Erythroblast (primary cell): ENCODE measurements at places on chromosomes 1 and 21.

DNA sequence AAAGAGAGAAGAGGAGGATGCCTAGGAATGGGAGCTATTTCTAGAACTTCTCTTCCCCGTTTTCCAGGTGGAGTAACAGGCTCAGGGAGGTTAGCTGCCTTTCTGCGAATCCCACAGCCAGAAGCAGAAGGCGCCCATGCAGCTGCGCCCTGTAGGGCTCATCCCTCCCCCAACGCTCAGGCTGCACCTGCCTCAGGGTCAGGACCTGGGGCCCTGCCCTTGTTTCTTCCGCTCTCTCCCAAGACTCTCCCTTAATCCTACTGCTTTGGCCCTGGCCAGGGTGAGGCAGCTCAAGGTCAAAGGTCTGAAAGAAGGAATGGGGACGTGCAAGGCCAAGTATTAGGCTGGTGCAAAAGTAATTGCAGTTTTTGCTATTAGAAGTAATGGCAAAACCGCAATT is 30.5 kb upstream of the PADI2 start:
- DNase-seq, result no peak

DNA sequence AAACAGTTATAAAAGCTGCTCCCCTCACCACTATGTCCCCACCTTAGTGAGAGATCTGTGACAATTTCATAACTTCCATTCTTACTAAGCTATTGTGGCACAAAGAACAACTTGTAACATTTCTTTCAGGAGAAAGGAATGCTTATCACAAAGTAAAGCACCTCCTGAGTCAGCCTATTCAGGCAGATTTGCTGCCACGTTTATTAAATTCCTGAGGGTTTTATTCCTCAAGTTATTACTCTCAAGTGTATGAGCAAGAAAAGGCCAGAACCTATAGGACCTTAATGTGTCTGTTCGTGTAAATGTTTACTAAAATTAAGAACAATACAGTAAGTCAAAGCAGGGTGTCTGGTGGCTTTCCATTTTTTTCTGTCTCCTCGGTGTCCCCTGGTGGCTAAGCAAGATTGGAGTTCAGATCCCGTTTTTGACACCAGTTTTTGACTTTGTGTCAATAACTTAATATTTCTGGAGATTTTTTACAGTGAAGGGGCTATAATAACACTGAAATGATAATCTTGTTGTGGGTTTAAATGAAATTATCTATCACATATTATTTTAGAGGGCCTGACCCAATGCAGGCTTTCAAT is 1539.6 kb downstream of the BRINP3 start:
- no peak for DNase-seq

DNA sequence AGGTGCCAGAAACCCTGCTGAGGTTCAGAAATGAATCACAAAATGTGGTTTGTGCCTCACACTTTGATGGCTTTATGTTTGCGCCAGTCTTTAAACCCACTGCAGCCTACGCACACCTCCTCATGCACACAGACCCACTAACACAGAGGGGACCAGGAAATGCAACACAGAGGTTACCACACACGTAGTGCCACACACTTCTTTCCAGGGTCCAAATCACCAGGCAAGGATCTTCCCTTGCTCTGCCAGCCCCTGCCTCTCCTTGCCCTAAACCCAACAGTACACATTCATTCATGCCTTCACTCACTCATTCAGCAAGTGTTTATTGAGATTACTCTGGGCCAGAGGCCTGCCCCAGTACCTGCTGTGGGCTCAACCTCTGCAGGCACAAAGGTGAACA is 17.5 kb downstream of the MAB21L3 start:
- no peak for DNase-seq

GRCh38 chr1:235416662-235417049 is 49.4 kb downstream of the TBCE start:
- DNase-seq, result no peak

DNA sequence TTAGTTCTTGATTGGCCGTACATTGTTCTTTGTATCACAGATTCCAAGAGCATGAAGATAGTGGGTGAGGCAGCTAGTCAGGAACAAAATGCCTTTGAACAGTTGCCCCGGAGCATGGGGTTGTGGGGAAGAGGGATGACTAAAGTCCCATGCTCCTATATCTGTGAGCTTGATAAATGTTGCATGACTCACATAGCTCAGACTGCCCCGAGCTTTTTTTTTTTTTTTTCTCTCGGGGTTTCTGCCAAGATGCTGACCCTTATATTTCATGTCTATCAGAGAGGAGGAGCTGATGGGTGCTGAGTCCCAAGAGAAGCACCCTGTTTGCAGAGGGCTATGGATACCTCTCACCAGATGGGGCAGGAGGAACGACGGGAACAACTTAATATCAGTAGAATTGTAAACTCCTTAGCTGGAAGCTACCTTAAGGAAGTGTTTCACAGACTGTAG is 40.6 kb downstream of the SRRM1 start:
- DNase-seq, result no peak

DNA sequence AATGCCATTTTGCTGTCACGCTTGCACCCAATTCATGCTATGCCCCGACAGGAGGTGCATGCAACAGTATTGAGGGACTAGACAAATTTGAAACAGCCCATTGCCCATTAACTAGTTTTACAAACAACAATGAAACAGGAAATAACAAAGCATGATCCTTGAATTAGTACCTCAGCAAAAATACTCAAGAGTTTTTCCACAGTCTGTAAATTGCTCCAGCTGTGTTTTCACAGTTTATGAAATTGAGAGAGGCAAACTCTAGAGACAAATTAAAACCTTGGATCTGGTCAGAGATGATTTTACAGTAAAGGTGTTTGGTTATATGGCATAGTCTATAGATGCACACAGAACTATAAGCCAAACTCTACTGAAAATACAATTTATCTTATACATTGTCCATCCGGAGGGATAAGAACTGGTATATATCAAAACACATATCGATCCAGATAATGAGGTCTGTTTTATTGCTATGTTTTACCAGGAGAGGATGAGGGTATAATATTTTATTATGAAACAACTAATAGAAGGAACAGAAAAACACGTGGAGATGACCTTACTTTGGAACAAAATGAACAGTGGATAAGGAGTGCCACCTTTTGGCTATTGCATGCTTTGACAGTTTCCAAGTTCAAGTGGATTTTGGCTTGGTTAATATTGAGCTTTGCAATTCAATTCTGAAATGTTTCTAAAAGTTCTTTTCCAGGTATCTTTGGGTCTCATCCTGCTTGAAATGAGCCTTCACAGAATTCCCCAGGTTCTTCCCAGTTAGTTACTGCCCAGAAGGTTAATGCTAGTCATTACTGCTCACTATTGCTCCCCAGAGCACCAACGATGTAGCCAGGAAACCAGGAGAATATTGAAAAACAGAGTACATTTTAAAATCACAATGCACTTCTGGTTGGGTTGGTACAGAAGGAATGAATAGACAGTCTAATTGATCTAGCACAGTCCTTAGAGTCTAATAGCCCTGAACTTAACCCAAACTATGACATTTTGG is 45.7 kb downstream of the ZC3H11B start:
- peak; percentile 12 for DNase-seq

DNA sequence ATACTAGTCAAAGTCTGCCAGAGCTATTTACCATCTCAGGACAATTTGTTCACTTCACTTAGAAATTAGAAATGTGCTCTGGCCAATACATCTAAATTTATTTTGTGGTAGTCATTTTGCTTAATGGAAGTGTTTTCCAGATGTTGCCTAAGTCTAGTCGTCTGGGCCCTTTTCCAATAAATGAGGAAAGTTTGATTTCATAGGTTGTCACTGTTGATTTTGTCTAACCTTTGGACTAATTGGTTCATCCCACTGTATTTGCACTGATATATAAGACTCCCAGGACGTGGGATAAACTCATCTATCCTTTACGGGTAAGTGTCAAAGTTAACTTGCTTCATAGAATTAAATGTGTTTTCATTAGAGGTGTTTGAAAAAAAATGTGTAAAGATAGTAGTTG is 79.1 kb downstream of the TPR start:
- DNase-seq, result no peak

GRCh38 chr1:184747089-184747955 is 7.3 kb downstream of the EDEM3 start:
- DNase-seq, result no peak

GRCh38 chr1:160369087-160369486 is 2.2 kb downstream of the NHLH1 start:
- no peak for DNase-seq

DNA sequence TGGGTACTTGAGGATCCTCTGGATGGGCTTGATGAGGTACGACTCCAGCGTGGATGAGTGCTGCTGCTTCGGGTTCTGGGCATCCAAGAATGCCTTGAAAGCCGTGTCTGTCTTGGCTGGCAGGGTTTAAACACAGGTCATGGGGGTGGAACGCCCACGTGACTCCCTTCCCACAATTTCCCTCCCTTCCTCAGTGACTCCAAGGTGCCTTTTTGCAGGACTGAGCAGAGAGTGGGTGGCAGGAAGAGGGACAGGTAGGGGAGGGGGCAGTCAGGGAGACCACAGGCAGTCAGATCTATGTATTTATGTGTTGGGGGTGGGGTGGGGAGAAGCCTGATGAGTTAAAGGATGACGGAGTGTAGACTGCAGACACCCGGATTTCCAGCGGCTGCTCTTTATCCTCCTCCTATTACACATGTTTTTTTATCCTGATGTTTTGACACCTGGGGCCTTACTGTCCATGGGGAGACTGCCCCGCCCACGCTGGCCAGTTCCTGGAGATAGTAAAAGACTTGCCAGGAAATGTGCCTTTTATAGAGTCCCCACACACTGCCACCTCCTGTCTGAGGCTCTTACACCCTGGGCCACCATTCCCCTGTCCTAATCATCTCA is 103.2 kb upstream of the KRTAP19-8 start:
- DNase-seq, result no peak

DNA sequence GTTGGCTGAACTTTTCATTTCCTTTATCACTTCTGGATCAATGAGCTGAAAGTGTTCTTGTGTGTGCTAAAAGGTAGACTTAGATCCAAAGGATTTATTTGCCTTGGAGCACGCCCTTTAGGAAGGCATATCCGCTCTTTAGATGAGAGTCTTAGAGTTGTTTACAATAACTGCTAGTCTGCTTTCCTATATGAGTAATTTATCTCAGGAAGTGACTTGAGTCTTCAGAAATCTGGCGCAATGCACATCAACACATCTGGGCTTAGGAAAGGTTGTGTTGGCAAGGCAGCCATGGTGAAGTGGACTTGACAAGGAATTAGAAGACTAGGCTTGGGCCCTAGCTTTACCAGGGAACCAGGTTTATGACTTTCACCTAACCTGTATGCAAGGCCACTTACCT is 204.1 kb upstream of the PTGFR start:
- no peak for DNase-seq

- peak; percentile 45 for DNase-seq
Measured at GRCh38 chr1:211832661-211833060, 2.1 kb upstream of the LPGAT1 start.

- DNase-seq, result no peak
Measured at GRCh38 chr1:227759341-227760300, 24.4 kb downstream of the SNAP47 start.

- DNase-seq, result no peak
Measured at GRCh38 chr1:109304226-109304920, 2.4 kb downstream of the MYBPHL start.

DNA sequence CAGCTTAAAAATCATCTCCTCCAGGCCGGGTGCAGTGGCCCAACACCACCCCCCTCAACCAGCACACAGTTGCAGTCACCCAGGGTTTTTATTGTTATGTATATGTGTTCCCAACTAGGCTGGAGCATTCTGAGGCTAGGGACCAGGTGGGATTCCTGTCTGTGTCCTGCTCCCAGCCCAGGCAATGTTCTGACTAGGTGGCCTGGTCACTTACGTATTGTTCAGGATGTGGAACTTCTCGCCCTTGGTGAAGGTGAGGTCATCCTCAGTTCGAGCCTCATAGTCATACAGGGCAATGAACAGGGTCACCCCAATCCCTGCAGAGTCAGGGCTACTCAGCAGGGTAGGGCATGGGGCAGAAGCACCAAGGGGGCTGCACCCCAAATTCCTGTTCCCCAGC is 12.2 kb downstream of the FGR start:
- no peak for DNase-seq

GRCh38 chr1:28317014-28317413 is 11.8 kb upstream of the MED18 start:
- no peak for DNase-seq

GRCh38 chr1:110184446-110184845 is 25.7 kb upstream of the KCNC4 start:
- peak; percentile 52 for DNase-seq

- no peak for DNase-seq
Measured at GRCh38 chr1:8396786-8397406, 79.0 kb downstream of the SLC45A1 start.

- no peak for DNase-seq
Measured at GRCh38 chr1:225748529-225748928, 29.1 kb upstream of the SRP9 start.

DNA sequence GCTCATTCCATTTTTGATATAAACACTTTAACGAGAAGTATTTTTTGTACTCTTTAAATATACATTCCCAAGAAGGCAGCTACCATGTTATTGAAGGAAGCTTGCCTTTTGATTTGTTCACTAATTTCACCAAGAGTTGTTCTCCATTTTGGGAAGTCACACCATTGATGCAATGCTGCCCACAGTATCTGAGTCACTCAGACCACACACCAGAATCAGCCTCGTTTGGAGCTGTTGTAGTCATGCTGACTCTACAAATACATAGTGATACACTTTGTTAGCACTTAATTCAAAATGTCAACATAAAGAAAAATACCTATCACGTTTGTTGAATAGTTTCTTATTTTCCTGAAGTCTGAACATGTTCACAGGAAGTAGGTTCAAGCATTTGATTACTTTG is 78.7 kb downstream of the PAPPA2 start:
- DNase-seq, result no peak

DNA sequence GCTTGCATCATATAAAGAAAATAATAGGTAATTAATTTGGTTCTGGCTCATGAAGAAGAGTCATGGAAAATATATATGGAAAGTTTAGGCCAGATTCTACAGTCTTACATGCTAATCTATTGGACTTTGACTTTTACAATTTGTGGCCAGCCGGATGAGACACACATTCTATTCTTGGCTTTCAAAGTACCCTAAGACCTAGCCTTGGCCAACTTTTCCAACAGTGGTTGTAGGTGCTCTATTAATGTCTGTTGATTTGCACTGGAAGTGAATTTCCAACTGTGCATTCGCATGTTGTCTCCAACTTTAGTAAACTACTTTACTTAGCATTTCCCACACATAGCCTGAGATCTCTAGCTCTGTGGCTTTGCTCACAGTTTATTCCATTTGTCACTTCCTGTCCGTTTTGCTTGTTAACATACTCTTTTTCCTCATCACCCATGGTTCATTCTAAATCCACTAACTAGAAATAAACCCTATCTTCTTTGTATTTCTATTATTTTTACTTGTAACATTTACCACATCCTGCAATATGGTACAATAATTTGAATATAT is 644.0 kb downstream of the PTPRC start:
- DNase-seq, result no peak
